ENCODE measurements at places on chromosomes 1 and 21.

DNA sequence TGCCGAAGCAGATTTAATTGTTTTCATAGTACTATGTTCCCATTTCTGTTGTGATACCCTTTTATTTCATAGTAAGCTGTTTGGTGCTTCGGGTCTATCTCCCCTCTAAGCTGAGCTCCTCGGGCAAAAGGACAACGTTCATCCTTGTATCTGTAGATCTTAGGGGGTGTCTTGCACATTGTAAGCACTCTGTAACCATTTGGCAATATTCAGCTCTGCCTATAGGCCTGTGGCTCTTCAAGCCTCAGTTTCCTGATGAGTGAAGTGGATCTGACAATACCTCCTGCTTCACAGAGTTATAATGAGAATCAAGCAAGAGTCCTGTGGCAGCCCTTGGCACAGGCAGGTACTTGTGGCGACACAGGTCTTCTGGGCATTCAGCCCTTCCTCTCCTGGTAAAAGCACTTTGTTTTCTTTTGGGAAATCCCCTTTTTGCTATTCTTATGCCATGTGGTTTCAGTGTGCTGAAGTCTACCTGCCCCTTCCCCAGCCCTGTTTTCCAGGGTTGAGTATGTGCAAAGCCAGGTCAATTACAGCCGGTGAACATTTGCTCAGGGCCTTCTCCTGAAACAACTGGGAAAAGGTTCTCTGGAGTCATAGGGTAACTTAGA, 8.5 kb upstream of the EXO1 start:
- DNase-seq, result no peak

DNA sequence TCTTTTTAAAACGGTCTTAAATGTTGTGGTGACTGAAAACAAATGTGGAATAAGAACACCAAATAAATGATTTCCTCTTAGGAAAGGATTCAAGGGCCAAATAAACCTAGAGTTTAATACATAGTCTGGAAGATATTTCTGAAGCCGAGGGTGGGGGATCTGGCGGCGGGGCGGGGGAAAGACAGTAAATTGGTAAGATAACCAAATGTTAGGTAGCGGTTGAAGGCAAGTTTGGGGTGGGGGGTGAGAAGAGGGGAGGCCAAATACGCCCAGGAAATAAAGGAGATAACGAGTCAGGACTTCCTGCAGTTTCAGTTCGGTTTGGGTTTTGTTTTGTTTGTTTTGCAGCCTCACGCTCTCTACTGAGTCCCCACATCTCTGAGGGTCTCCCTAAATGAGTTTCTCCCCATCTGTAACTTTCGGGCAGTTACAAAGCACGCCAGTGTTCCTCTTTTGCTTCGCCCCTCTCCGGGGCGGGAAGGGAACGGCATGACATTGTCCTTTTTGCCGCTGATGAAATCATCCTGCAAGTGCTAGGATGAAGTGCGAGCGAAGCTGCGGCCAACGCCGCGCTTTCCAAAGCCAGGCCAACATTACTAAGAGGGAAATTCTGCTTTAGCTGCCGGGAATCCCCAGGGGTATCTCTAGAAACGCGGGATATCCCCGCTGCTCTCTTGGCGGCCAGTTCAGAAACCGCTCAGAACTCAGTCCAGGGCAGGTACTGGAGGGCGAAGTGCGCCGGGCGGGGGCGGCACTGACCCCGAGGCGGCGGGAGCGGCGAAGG, 844 bp downstream of the NIBAN1 start:
- no peak for DNase-seq

DNA sequence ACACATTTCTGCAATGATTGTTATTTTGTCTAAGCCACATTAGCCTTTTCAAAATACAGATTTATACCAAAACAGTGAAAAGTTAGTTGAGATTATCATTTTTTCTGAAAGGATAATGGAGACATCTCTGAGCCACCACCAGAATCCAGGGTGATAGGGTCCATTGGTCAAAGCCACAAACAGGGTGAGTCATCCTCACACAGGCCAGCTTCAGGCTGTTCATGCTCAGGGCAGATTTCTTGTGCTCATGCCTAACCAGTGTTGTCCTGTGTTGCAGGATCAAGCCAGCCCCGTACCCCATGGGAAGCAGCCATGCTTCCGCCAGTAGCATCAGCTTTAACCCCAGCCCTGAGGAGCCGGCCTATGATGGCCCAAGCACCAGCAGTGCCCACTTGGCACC, 13.4 kb downstream of the ELOA start:
- DNase-seq, result no peak

DNA sequence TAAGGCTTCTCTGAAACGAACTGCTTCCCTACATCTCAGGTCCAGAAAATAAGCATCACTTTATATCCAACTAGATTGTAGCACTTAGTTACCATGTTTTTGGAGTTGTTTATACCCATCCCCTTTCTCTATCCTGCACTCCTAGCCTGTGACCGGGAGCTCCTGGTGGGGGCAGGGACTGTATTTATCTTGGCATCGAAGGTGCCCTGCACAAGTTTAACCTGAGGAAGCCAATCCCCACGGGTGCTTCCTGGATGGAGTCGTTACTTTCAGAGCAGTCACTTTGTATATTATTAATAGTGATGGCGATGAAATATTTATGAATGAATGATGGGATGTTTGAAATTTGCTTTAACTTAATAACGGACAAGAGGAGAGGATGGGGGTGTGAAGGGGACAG, 73.9 kb downstream of the KLHDC7A start:
- no peak for DNase-seq

GRCh38 chr1:234621657-234622335, 11.8 kb upstream of the IRF2BP2 start:
- DNase-seq, result no peak

DNA sequence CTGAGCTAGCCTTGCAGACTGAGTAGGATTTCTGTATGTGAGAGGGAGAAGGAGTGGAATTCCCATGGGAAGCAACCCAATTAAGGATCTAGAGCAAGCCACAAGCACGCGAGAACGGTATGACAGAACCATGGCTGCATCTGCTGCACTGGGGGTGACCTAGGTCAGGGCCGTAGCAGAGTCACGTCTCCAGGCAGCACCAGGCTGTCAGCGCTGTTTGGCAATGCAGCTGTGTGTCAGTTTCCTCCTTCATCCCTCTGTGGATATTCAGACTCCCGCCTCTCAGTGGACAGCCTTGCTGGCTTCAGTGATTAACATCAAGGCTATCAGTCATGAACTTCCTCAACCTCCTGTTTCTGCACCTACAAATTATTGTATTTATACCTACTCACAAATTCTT, 118.1 kb upstream of the PPP2R5A start:
- DNase-seq, result no peak

DNA sequence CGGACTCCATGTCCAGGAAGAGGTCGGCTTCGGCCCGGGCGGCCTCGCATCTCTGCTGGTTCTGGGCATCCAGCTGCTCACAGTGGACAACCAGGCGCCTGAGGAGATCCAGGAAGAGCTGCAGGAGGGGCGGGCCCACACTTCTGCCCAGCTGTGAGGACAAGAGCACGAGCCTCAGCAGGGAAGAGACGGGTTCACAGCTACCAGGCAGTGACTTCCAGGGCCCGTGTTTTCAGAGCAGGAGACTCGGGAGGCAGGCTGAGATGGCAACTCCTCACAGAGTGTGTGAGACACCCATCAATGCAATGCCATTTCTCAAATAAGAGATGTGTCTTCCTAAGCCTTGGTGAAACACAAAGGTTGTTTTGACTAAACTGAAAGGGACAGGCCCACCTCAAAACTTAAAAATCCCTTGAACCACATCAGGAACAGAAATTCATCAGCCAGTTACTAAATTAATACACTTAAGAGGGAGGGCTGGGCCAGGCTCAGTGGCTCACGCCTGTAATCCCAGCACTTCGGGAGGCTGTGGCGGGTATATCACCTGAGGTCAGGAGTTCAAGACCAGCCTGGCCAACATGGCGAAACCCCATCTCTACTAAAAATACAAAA, 43.4 kb downstream of the URB1 start:
- DNase-seq, result no peak

DNA sequence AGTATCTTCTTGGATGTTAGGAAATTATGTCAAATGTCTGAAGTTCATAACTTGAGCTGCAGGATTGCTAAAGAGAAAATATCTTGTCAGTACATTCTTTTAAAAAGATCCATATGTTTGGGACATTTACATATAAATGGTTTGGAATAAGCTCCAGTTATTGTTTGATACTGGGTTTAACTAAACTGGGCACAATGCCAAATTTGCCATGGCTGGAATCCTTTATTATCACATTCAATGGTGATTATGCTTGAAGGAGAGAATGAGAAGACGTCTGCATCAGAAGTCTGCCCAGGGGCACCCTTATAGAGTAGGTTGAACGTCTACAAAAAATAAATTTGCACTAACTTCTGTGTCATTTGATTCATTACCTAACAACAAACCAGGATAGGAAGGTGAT, 652.5 kb downstream of the AMY1C start:
- DNase-seq, result no peak

DNA sequence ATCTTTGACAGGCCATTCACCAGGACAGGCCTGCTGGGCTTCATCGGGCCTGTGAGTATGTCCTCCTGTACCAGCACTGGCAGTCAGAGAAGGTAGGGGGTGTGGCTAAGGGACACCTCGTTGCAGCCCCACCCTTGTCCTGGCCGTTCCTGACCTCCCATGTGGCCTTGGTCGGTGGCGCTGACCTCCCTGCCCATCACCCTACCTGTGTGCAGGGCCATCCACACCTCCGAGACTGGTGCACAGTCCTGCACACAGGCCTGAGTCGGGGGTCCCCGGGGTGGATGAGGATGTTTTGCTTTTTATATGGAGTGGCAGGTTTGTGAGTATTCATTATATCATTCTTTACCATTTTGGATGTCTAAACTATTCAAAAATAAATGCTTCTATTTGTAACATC, 59.0 kb downstream of the S100B start:
- DNase-seq, result no peak

GRCh38 chr1:118143831-118144230, 41.2 kb downstream of the SPAG17 start:
- no peak for DNase-seq

GRCh38 chr1:36366091-36366661, 19.5 kb downstream of the STK40 start:
- no peak for DNase-seq

DNA sequence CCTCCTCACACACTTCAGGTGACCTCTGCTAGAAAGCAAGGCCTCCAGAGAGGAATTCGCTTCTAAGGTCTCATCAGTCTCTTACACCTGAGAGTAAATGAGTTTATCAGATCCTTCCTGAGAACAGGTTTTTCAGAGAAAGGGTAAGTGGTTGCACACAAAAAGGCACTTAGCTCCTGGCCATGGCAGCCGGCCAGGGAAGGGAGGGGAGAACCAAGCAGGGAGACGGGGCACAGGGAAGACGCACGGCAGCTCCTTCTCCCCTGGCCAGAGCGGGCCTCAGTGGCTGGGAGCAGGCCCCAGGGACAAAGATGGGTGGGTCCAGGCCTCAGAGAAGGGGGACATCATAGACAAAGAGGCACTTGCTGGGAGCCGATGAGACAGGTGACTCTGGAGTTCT, 3.6 kb upstream of the TNNT2 start:
- DNase-seq, result no peak

DNA sequence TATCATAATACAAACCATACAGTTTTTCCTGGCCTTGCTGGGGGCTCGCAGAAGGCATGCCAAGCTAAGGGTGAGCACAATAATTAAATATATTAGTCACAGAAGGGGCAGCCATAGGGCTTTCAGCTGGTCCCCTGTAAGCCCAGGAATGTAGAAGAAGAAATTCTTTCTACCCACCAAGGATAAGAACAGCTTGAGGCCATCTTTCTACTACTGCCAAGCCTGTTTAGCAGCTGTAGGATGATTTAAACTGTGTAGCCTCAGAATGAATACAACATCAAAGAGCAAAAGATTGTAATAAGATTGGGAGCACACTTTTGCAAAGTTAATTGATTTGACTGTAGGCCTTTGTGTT, 171.5 kb downstream of the LRRC7 start:
- no peak for DNase-seq

DNA sequence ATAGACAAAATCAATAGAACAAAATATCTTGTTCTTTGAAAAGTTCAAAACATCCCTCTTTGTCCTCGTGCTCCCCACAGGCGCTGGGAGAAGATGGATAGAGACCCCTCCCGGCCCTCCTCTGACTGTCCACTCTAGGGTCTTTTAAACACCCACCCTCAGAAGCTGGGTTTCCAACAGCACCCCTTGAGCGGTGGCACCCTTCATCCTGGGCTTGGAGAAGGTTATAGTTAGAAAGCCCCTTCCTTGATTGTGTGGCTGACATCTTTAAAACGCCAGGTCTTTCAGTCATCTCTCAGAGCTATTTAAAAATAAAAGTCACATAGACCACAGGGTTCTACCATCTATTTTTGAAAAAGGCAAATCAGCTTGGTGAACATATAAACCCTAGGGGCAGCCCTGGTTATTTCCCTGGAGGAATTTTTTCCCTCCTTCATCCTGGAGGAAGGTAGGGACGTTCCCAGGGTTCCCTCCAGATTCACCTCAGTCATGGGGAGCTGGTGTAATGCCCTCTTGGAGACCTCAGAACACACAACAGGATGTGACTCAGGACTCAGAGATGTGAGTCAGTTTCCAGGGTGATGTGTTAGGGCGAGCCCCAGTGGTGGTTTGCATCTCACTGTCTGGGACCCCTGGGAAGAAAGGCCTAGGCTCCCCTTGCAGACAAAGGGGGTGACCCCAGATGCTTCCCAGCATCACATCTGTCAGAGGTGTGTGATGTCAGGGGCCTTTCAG, 138.5 kb downstream of the CLIC6 start:
- peak; percentile 42 for DNase-seq

GRCh38 chr1:71666609-71667008, 585.8 kb upstream of the ZRANB2 start:
- DNase-seq, result no peak
